Substantia nigra (tissue), 51 donors: ENCODE measurements at places on chromosomes 2 and 18.

- no peak for DNase-seq
Observed at GRCh38 chr2:46683541-46683940, 204.2 kb downstream of the TMEM247 start.

DNA sequence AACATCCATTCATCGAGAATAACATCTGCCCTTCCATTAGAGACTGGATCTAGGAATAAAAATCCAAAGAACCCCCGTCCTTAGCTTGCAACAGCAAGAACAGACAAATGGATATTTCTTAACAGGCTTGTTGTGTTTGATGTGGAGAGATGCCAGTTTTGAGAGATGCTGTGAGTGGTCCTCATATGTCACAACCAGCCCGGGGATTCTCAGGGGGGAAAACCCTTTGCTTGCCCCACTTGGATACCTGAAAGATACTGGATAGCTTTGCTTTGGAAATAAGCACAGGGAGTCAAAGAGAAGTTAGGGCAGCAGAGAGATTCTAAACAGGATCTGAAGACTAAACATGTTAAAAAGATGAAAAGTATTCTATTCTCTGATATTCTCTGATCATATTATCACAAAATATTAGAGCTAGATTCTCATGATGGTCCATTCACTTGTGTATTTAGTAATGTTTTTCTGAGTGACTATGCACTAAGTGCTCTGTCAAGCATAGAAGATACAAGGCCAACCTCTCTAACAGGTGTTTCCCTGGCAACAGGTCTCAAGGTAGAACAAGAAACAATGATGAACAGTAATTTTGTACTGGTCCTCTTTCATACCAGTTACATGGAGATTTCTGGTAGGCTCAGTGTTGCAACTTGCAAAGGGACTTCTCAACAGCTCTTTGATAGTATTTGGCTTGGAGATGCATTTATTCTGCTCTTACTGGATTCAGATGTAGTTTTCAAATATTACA is 348.2 kb downstream of the MYCN start:
- no peak for DNase-seq

GRCh38 chr2:180938451-180938850 is 42.0 kb upstream of the UBE2E3 start:
- DNase-seq = no peak

- DNase-seq = no peak
Observed at GRCh38 chr2:47876912-47877311, 29.4 kb downstream of the FBXO11 start.

GRCh38 chr2:152127628-152128027 is 28.8 kb upstream of the CACNB4 start:
- DNase-seq = no peak

GRCh38 chr2:20355131-20355530 is 4.5 kb upstream of the PUM2 start:
- no peak for DNase-seq

GRCh38 chr18:13450289-13451212 is 232.0 kb downstream of the LDLRAD4 start:
- no peak for DNase-seq

- no peak for DNase-seq
Observed at GRCh38 chr2:53505826-53506225, 261.8 kb upstream of the CHAC2 start.

- DNase-seq = no peak
Observed at GRCh38 chr2:26017464-26018183, 16.3 kb upstream of the RAB10 start.

- DNase-seq = no peak
Observed at GRCh38 chr2:168002021-168002553, 245.3 kb downstream of the STK39 start.

- no peak for DNase-seq
Observed at GRCh38 chr2:96550787-96551604, 14.4 kb downstream of the ARID5A start.

DNA sequence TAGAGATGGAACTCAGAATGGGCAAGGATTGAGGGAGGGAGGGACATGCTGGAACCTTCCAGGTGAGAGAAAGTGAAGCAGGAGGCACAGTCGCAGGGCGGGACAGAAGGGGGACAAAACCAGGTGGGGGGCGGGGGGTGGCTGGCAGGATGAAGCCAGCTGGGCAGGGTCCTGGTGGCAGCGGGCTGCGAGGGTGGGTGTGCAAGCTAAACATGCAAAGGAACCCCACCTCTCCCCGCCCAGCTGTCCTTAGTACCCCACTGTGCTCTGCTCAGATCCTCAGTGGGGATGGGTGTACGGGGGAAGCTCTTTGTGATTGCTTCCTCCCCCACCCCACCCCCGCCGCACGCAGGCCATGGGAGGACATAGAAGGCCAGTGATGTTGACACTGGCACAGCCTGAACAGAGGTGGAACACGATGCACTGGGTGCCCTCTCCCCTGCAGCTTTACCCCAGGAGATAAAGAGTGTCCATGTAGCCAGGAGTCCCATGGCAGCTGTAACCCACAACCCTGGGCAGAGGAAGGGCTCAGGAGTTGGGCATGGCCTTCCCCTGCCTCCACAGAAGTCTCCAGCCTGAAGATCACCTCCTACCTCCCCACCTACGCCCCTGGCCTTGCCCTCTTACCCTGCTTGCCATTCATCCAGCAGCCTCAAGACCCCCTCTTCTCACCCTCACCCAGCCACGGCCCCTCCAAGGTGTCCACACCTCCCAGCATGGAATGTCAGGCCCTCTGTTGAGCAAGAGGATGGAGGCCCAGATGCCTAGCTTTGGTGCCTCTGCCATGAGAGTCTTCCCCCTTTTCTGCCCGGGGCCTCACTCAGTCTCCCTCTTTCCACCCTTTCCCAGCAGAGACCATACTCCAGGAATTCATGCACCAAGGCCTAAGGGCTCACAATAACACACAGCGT is 206.6 kb downstream of the ZBTB7C start:
- DNase-seq = no peak

DNA sequence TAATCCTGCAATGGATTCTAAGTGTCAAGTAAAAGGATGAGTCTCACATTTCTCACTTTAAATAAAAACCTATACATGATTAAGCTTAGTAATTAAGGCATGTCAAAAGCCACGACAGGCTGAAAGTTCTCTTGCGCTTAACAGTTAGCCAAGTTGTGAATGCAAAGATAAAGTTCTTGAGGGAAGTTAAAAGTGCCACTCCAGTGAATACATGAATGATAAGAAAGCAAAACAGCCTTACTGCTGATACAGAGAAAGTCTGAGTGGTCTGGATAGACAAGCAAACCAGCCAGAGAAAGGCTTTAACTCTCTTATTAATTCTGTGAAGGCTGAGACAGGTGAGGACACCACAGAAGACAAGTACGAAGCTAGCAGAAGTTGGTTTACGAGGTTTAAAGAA is 12.7 kb downstream of the THOC1 start:
- no peak for DNase-seq

DNA sequence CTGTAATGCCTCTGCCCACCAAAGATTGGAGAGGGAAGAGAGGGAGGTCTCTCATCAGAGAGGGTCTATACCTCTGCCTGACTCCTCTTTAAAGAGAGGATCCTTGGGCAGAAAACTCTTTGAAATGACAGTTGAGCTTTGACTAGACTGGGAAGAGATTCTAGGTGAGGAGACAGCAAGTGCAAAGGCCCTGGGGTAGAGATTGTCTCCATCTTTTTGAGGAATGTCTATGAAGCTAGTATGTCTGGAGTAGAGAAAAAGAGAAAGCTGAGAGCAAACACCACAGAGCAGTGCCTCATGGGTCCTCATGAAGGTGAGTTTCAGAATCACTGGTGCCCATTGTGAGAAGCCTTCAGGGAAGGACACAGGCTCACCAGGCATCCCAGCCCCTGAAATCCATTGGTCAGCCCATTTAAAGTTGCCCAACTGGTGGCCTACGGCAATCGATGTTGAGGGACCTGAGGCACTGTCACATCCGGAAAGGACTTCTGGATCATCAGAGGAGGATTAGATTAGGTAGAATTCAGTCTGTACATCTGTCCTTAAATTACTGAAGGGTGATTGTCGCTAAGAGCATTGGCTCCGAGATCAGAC is 31.5 kb downstream of the LBH start:
- no peak for DNase-seq

DNA sequence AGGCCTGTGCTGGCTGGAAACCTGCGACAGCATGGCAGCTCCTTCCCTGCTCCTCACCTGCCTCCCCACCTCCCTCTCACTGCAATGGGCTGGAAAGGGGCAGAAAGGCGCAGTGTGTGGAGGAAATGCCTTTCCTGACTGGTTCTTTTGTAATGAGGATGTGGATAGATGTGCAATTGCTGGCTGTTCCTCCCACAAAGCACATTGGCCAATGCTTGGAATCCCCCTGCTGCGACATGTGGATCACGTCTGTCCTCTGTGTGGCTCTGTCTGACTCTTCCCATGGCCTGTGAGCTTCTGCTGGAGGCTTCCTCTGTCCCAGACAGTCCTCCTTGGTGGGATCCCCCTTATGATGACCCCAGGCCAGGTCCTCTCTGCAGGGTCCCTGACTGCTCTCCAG is 172.5 kb downstream of the NCK2 start:
- DNase-seq = no peak

DNA sequence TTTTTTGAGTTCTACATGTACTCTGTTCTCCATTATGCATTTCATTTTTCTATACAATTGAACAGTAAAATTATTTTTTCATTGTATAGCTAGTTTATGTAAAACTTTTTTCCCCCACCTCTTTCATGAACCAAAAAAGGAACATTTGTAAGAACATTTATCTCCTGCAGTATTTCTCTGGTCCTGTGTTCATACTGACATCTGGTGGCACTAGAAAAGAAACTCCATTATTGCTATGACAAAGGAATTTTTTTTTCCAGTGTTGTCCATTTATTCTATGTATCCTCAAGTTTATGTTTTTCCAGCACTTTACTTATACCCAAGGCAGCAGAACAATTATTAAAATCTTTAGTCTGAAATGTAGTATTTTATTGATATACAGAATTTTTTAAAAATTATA is 27.4 kb upstream of the CHAC2 start:
- no peak for DNase-seq

DNA sequence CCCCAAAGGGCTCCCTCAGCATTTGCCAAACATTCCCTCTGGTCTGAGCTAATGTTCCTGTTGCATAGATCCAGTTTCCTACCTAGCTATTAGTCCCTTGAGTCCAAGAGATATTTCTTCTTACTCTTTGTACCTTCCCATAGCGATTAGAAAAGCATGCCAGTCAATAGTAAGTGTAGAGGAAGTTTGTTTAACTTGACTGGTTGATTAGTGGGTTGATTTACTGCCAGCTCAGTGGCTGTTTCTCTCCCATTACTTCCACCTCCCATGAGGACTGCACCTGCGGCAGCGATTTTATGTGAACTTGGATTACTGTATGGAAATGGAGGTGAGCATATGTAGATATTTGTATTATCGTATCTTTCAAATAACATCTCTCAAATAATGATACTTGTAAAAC is 1748.4 kb upstream of the CELF4 start:
- no peak for DNase-seq

DNA sequence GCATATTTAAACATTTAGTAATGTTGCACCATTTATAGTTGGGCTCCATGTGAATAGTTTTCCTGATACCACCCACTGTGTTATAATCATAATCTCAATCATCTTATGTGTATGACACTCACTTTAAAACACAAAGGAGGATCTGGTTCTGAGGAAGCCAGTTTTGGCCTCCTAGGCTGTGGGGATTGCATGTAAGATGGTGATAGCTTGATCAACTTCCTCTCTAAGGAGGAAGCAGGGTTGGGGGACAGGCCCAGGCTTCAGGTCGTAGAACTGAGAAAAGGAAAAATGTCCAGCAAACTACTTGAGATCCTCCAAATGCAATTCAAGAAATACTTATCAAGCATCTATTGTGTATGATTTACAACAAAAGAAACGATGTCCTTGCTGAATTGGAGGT is 4.9 kb upstream of the PPM1B start:
- DNase-seq = no peak

DNA sequence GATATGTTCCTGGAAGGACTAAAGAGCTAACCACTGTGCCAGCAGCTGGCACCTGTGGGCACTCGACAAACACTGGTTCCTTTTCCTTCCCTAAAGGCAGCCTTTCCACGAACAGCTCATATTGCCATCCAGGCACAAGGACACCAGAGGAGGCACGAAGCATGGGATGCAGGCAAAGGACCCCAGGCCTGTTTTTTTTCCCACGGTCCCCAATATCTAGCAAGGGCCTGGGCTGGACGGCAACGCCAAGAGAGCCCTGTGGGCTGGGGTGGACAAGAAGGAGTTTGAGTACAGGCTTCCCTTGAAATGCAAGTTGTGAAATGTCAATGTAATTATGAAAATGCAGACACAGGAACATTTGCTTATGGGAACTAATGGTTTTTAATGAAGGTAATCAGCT is 135.9 kb downstream of the CYP26B1 start:
- DNase-seq = no peak

DNA sequence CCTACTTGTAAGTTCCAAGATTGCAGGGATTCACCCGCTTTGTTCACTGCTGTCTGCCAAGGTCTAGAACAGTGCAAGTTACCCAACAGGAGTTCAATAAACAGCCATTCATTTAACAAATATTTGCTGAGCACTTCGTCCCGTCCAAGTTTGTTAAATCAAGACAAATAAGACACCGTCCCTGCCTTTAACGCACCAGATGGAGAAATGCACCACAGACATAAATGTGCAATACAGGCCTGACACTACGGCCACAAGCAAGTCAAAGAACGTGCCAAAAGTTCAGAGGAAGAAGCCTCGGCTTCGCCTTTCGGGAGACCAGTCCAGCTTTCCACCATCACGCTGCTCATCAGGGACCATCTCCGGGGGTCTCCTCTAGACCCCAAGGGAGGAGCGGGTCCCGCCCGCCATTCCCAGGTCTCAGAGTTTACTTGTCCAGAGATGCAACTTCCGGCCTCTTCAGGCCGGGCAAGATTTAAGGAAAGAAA is 429 bp downstream of the C2orf76 start:
- DNase-seq = no peak

DNA sequence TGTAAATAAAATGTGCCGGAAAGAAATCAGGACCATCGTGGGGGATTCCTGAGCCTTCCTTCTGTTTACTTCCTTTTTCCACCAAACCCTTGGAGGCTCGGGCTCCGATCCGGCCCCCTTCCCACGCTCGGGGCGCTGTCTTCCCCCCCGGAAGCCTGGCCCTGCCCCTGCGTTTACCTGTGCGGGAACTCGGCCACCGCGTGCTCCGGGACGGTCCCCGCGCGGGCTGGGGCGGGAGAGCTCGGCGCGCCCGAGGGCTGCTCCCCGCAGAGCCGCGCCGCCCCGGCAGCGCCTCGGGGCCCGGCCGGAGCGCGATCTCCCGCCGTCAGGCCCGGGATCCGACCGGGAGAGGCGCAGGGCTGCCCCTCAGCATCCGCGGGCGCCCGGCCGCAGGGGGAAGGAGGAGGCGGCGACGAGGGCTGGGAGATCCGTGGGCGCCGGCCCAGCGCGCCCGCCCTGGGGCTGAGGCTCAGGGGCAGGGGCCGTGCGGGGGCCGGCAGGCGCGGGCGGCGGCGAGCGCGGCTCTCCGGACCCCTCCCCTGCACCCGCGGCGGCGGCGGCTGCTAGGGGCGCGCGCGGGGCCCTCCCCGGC is 435 bp downstream of the ADCY3 start:
- DNase-seq = no peak

DNA sequence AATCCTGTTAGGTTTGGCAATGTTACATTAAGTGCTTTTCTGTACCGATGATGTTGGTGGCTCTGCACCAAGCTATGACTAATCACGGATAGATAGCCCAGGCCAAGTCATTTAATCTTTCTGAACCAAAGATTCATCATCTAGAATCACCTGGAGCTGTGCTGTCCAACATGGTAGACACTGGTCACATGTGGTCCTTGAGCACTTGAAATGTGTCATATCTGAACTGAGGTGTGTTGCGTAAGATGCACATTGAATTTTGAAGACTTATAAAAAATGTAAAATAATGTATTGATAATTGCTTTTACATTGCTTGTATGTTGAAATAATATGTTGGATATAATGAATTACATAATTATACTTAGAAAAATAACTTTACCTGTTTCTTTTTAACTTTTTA is 39.8 kb upstream of the NXPH2 start:
- no peak for DNase-seq
